ENCODE measurements at places on chromosomes 3 and 15.

GRCh38 chr3:41138146-41138545 is 61.2 kb upstream of the CTNNB1 start:
- no peak for DNase-seq

GRCh38 chr15:96264801-96265515 is 65.5 kb upstream of the NR2F2 start:
- no peak for DNase-seq

GRCh38 chr3:156939315-156939714 is 113.2 kb downstream of the LEKR1 start:
- no peak for DNase-seq

DNA sequence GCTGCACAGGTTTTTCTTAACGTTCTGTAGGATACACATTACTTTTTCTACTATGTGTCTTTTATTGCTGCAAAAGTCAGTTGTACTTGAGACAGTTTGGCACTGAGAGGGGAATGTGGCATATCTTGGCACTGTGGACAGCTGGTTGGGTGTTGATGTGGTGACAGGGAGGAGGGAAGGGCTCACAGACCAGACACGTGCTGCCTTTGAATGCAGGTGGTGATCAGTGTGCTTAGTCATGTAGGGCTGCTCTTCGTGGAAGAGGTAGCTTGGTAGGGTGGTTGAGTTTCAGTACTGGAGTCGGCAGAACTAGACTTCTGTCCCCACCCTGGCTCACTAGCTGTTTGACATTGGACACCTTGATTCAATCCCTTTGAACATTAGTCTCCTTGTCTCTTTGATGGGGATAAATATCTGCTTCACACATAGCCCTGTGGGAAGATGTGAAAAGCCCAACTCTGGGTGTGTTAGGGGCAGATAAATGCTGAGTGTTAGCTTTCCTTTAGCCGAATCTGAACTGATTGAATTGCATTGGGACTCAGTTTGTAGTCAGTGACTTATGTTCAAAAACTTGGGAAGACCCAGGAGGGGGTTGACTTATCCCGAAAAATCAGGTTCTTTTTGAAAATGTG is 108.4 kb downstream of the PTPRG start:
- DNase-seq = no peak

GRCh38 chr3:102259663-102260062 is 175.2 kb upstream of the ZPLD1 start:
- no peak for DNase-seq

GRCh38 chr15:36914960-36915808 is 185.2 kb downstream of the MEIS2 start:
- no peak for DNase-seq

- no peak for DNase-seq
Observed at GRCh38 chr3:45309876-45310275, 78.5 kb upstream of the LARS2 start.

DNA sequence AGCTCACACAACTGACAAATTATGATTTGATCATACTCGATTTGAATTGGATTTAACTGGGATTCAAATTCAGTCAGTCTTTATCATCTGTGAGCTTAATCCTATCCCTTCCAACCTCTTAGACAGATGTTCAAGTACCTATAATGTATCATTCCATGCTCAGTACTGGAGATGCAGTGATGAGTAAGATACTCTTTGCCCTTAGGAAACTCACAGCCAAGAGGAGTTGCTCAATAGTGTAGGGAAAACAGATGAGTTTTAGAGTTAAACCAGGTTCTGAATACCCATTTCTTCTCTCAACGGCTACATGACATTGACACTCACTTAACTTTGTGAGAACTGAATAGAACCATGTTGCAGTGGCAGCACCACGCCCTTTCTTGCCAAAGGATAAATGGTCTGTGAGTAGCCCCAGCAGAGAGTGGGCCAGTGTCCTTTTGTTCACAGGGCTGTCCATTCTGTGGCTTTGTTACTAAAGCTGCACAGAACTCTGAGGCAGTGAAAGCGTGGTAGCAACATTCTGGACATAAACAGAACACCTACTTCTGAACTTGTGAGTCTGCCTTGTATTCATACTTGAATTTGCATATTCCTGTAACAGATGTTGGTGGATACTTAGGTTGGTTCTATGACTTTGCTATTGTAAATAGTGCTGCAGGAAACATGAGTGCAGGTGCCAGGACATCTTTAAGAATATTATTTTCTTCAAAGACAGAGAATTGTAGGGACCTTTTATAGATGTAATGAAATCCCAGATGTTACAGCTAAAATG is 91.6 kb downstream of the RASA2 start:
- DNase-seq = no peak

DNA sequence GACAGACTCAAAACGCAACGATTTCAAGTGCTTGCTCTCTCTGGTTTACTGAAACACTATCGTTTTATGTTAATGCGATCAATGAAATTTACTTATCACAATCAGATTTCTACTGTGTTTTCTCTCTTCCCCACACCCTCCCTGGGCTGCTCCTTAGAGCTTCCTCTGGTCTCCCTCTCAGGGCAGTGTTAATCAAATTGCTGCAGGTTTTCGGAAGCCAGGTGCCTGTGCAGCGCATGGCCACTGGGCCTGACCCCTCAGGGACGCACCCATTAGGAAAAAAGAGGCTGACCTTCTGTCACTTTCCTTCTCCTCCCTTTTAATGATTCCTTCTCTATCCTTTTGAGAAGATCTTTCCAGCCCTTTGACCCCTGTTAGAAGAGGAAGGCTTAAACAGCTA is 134.5 kb upstream of the ONECUT1 start:
- DNase-seq = no peak

- no peak for DNase-seq
Observed at GRCh38 chr3:101133652-101134051, 140.4 kb upstream of the ABI3BP start.

DNA sequence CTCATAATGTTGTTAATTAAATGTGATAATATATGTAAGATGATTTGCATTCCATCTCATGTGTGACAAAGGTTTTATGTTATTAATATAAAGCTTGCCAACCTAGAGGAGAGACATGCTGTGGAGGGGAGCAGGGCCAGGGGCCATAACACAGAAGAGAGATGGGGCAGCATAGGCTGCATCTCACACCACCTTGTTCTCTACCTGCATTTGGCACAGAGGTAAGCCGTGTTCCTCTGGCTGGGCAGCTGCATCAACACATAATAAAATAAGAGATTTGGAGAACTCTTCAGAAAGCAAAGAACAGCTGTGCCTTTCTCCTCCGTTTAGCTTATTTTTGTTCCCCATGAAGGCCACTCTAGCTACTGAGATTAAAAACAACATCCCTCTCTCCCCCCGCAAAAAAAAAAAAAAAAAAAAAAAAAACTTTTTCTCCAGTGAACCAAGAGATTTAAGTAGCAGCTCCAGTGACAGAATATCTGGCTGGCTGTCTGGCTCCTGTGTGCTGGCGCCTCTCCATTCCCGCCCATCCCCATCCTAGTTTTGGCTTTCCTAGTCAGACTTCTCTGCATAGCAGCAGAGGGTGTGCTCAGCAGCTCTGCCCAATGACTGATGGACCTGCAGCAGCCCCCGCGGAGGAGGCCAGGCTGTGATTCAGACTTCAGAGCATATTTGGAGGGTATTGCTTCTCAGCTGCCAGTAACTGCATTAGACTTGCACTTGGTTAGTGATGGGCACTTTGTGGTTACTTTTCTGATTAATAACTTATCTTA is 52.2 kb upstream of the STXBP5L start:
- DNase-seq = no peak

- DNase-seq = no peak
Observed at GRCh38 chr3:54228806-54229205, 106.5 kb downstream of the CACNA2D3 start.

- no peak for DNase-seq
Observed at GRCh38 chr15:26234976-26235767, 372.0 kb upstream of the ATP10A start.

DNA sequence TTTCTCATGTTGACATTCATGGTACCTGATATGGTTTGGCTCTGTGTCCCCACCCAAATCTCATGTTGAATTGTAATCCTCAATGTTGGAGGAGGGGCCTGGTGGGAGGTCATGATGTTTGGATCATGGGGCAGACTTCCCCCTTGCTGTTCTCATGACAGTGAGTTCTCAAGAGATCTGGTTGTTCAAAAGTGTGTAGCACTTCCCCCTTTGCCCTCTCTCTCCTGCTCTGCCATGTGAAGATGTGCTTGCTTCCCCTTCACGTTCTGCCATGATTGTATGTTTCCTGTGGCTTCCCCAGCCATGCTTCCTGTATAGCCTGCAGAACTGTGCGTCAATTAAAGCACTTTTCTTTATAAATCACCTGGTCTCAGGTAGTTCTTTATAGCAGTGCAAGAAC is 3.3 kb upstream of the UBL7 start:
- no peak for DNase-seq
